ENCODE measurements at places on chromosomes 2 and 18. TPM values are rescaled to one million over a fixed set of nuclear protein-coding genes. Genes with fewer than 3 reads are reported as not detected.

Gene HOXD8
- not detected for polyA plus RNA-seq

Gene REG3A
- polyA plus RNA-seq, result not detected

Gene LTBP1
- 15.4 TPM for polyA plus RNA-seq

DNA sequence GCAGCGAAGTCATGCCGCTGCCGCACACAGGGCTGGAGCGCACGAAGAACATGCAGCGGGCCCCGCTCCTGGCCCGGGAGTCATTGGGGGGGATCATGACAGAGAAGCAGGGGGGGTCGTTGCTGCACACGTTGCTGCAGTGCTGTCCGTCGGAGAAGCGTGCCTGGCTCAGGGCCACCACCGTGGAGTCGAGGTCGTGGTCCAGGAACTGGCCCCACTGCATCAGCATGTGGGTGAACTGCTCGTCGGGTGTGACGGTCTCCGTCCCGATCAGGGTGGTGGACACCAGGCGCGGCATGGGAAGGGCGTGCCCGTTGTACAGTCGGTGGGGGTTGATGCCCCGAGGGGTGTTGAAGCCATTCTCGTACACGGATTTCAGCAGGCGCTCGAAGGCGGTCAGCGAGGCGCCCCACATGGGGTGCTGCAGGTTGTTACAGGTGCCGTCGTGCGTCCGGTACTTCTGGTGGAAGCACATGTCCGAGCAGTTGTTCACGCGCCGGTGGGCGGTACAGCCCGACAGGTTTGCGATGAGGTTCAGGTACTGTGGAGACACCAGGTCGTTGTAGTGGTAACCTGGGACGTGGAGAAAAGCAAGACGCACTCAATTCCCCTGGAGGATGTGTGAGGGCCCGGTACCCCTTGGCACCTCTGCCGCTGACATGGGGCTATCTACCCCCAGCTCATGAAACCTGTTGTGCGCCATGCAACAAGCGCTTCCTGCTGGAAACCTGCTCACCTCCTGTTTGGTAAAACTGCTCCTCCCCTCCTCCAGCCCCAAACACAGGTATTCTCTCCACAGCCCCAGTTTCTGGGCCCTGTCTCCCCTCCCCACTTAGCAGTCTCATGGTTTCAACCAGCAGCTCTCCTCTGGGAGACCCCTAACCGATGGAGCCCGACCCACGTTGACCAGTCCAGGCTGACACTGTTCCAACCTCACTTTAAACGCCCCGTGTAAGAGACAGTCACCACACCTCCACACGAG is 94.9 kb downstream of the PXDN start:
- H3K27ac ChIP-seq, result no peak overlapping the region
- no peaks in the 10 kb centered on the region for H3K4me1 ChIP-seq
- no peak overlapping the region for H3K4me3 ChIP-seq
- H3K36me3 ChIP-seq, result peaks cover 22% of the 10 kb centered on the region

DNA sequence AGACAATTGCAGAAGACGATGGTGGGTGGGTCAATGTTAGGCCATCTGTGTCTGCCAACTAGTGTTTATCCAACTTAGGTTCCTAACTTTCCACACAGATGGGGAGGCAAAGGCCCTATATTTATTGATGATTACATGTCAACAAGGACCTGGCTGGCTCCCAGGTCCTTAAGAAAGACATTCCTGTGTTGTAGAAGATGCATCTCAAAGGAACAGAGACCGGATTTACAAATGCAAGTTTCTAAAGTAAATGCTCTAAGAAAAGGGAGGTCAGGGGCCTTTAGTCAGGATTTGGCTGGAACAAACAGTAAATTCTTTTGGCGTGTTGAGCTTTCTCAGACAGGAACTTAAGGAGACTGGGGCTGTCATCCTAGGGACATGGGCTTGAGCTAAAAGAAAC is 175.0 kb downstream of the SH3BP4 start:
- H3K4me1 ChIP-seq, result no peaks in the 10 kb centered on the region
- no peak overlapping the region for H3K27ac ChIP-seq
- no peak for DNase-seq
- H3K36me3 ChIP-seq, result no peaks in the 10 kb centered on the region
- peaks cover 66% of the 10 kb centered on the region for H3K27me3 ChIP-seq

Measured in H1 (cell line).